Naive thymus-derived CD8-positive, alpha-beta T cell (primary cell): ENCODE measurements at places on chromosomes 6 and 20. TPM values are rescaled to one million over a fixed set of nuclear protein-coding genes. Genes with fewer than 3 reads are reported as not detected.

The RHAG gene
- not detected for total RNA-seq

The SLC4A11 gene
- total RNA-seq, result 2.1 TPM

The RXRB gene
- total RNA-seq, result 126 TPM

The NMBR gene
- not detected for total RNA-seq

The MAP7 gene
- 0.16 TPM for total RNA-seq

DNA sequence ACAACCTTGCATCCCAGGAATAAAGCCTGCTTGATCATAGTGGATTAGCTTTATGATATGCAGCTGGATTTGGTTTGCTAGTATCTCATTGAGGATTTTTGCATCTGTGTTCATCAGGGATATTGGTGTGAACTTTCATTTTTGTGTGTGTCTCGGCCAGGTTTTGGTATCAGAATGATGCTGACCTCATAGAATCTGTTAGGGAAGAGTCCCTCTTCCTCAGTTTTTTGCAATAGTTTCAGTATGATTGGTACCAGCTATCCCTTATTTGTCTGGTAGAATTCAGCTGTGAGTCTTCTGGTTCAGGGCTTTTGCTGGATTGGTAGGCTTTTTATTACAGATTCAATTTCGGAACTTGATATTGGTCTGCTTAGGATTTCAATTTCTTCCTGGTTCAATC is 132.5 kb downstream of the ZFAND3 start:
- DNase-seq, result no peak

- DNase-seq, result no peak
These were observed 59.7 kb upstream of the PHACTR1 start for GRCh38 chr6:12656906-12657305.

GRCh38 chr6:41850861-41851260 is 44.3 kb downstream of the USP49 start:
- DNase-seq, result no peak

GRCh38 chr6:144736763-144737162 is 451.6 kb downstream of the UTRN start:
- no peak for DNase-seq

DNA sequence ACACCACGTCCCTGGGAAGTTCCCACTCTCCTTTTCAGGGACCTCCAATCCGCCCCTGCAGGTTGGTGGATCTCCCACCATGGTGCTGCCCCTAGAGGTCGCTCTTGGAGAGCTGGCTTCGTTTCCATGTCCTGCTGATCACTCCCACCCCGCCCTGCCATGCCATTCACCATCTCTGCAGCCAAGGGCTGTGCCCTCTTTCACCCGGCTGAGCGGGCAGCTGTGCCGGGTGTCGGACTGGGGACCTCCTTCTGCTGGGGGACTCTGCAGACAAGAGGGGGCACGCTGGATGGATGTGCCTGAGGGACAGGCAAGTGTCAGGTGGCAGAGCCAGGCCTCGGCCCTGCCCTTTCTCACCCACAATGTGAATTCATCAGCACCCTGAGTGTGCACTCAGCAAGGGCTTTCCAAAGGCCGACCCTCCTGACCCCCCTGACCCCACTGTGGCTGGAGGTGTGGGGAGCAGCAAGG is 347.0 kb downstream of the CDH4 start:
- no peak for DNase-seq

DNA sequence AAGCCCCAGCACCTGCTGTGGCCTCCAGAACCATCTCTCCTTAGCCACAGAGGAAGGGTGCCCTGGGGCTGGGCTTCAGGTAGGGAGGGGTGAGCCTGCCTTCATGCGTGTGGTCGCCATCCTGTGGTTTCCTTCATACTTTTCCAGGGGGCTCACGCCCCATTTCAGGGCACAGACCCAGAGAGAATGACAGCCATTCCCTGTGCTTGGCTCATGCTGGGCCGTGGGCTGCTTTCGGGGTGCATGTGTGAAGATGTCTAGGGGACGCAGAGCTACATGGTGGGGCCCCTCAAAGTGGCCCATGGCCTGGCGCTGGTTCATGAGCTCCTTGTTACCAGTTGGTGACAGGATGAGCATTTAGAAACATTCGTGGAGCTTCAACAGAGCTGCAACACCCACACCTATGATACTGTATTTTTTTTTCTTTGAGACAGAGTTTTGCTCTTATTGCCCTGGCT is 190.3 kb upstream of the SLC24A3 start:
- DNase-seq, result no peak
